ENCODE measurements at places on chromosomes 16 and 17.

DNA sequence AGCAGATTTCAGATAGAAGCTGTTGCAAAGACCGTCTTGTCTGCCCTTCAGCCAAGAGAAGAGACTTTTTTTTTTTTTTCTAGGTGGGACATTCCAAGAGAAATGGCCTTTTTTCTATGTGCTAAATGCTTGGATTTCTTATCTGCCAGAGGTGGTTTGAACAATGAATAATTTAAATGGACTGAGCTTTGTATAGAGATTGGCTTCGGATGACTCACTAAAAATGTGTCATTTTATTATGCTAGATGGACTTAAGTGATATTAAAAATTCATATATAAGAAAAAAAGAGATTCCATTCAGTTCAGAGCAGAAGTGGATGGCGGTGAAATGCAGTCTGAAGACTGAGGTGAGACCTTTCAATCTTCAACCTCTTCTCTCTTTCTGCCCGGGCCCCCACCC lies 58.4 kb downstream of the MEAK7 start:
- no peak for DNase-seq

- DNase-seq = peak; percentile 70
Observed at GRCh38 chr16:73711406-73712080, 585.1 kb upstream of the PSMD7 start.

- no peak for DNase-seq
Observed at GRCh38 chr17:77371117-77371887, 230.5 kb downstream of the SEC14L1 start.

DNA sequence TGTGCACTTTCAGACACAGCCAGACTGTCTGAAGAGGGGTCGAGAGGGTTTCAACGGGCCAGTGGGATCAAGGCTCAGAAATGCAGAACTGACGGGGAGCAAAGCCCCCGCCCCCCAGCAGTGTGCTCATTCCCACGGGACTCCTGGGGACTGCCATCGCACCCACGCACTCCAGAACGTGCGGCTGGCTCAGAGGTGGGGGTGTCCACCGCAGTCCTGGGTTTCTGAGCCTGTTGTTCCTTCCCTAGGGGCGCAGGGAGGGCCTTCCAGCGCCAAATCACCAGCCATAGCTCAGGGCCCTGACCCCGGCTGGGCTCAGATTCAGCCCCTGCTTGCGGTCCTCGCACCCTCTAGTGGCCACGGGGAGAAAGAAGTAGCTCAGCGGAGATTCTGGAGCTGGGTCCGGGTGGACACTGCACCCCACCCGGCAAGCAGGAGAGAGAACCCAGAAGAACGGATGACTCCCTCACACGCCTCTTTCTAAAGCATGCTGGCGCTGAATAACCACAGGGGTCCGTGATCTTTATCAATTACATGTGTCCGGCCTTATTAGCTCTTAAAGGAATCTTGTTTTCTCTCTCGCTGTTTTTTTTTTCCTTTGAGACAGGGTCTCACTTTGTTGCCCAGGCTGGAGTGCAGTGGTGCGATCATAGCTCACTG lies 45.0 kb upstream of the USP7 start:
- DNase-seq = peak; percentile 95

DNA sequence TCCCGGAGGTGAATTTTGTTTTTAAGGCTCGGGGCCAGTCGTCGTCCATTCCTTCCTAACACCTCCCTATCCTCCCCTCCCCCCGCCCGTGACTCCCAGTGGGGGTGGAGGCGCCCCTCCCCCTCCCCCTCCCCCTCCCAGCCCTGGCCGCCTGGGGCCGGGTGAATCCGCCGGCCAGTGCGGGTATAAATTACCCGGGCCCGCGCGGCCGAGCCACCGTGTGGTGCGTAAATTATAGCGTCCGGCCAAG lies 2.0 kb upstream of the GSE1 start:
- no peak for DNase-seq

DNA sequence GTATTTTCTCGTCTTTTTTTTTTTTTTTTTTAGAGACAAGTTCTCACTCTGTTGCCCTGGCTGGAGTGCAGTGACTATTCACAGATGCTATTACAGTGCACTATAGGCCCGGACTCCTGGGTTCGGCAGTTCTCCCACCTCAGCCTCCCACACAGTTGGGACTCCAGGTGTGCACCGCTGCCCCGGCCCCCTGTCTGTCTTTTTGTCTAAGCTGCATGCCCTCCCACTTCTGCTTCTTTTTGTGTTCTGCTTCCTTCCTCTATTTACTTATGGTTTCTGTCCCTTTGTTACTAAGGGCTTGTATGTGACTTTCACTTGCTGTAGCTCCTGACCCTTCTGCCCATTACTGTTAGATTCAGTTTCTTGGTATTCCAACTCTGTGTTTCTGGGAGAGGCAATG lies 20.5 kb downstream of the SLC7A6 start:
- DNase-seq = no peak

DNA sequence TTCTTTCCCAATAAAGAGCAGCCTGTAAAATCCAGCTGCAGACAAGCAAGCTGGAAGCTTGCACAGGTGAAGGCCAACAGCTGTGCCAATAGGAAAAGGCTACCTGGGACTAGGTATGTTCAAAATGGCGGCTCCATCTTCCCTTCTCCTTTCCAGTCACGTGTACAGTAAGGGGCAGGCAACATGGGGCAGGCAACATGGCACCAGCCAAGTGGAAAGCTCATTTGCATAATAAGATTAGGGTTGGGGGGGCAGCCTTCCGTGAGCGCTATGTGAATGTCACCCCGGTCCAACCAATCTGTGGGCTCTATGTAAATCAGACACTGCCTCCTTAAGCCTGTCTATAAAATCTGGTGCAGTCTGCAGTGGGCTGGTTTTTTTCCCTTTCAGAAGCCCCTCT lies 31.3 kb downstream of the TVP23A start:
- no peak for DNase-seq

DNA sequence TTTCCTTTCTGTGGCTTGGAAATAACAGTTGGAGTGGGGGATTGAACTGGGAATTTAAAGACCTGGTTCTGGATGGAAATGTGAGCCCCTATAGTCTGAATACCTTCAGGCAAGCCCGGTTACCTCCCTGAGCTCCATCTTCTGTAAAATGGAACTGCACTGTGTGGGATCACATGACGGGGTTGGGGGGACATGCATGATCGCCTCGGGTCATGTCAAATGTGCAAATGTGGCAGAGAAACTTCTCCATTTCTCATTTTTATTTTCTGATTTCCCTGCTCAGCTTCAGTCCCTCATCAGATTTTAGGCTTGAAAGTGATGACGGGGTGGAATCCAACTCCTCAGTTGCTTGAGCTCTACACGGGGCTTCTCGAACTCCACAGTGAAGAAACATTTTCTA lies 1.5 kb downstream of the MT1B start:
- no peak for DNase-seq

DNA sequence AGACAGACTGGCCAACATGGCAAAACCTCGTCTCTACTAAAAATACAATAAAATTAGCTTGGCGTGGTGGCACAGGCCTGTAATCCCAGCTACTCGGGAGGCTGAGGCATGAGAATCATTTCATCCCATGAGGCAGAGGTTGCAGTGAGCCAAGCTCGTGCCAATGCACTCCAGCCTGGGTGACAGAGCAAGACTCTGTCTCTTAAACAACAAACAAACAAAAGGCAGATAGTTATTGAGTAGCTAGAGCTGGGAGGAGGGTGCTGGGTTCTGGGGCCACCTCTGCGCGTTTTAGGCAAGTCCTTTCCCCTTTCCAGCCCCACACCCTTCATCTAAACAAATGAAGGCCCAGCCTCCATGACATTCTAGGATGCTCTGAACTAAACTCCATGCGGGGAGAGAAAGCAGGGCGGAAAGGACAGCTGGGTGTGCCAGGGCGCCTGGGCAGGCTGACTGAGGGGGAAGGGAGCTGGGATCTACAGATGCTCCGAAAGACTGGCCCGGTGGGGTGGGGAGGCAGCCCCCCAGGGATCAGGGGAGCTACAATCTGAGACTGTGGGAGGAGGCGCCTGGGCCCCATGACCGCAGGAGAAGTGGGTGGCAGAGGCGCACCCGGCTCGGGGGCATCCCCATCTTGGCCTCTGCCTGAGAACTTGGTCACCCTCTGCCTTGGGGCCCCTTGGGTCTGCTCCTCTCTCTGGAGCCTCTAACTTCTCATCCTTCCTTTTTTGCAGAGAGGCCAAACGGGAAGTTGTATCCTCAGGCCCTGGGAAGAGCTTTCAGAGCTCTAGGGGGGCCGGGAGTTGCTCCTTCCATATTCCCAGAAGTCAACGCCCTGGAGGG lies 910 bp downstream of the ITGAL start:
- no peak for DNase-seq

- DNase-seq = no peak
Observed at GRCh38 chr17:45296003-45296832, 20.6 kb downstream of the MAP3K14 start.

- DNase-seq = no peak
Observed at GRCh38 chr16:19417640-19418039, at the start of gene TMC5. TSS of gene TMC5 (plus strand) at chr16:19417883. CDS start at chr16:19440039, 22,156 bp downstream.

DNA sequence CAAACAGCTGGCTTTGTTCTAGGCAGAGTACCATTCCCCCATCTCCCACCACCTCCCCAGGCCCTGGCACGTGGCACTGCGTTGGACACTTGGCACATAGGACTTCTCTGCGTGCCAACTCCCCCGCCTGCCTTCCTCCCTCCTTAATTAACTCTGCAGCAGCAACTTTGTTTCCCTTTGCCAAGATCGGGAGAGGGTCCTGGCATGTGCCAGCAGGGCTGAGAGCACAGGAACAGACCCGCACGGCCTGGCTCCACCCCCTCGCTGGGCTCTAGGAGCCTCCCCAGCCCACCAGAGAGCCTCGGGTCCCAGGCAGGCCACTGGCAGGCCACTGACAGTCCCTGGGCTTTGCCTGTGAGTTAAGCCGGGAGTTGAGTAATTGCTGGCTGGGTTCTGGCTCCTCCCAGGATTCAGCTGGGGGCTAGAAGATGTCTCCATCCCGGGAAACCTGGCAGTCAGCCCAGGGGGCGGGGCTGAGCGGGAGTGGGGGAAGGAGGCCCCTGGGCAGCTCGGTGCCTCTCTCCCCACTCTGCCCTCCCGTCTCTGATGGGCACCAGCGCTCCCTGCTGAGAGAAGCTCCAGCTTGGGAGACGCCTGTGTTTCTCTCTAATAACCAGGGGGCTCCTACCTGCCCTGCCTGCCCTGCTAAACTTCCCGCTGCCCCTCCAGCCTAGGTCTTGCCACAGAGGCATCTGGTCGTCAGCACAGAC lies 224.0 kb upstream of the TNRC6C start:
- peak; percentile 90 for DNase-seq

DNA sequence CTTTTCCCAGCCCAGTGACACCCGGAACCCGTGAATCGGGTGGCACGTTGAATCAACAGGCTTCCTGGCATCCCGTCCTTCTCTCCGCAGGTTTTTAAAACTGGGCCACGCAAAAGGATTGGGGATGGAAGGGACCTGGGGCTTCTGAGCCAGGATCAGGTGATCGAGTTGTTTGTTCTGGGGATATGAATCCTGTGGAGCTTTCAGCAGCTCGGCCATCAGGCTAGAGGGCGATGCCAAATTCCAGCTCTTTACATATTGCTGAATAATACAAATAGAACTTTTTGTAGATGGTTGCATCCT lies 473 bp downstream of the SUPT6H start:
- DNase-seq = no peak

DNA sequence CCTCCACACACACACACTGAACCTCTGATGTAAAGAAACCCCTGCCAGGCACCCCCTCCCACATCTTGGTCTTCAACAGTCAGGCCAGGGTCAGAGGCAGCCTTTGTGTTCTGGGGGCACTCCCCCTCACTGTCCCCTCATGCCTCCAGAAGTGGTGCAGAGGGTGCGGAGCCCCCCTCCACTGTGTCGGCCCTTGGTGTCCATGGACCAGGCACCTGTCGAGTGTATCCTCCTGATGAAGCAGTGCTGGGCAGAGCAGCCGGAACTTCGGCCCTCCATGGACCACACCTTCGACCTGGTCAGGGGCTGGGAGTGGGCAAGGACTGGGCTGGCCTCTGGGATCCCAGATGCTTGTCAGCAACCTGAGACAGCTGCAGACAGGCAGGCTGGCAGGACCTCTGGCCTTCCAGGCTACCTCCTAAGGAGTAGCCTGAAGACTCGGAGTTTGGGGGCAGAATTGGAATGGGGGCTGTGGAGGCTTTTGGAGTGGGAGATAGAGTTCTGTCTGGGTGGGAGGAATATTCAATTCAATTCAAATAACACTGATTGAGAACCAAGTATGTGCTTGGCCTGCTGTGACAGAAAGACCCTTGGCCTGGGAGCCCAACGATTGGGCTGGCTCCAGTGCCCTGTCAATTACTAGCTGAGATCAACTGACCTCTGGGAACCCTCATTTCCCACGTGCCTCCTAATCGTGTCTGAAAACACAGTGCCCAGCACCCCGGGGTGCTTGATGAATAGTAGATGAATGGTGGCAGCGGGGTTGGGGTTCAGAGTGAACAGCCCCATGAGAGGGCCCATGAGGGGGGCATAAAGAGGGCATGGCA lies 11.5 kb downstream of the GUCY2D start:
- no peak for DNase-seq

- DNase-seq = no peak
Observed at GRCh38 chr17:19768046-19768782, 20.1 kb upstream of the ALDH3A1 start.

DNA sequence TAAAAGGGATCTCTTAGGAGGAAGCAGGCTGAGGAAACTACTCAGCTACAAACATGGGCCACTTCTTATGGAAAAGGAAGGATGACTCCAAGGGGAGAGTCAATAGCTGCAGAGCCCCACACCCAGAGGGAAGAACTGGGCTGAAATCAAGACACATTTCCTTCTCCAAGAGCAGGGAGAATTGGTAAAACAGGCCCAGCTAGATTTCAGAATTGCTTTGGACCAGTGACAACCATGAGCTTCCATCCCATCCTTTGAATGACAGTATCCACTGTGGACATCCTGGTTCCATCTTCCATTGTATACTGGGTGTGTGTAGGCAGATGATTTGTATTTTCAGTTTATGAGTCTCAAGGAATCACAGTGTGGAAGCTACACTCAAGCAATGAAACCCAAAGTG lies 267.5 kb downstream of the IRF8 start:
- DNase-seq = no peak

- peak; percentile 95 for DNase-seq
Observed at GRCh38 chr17:39738983-39739884, 1.5 kb downstream of the GRB7 start.

- no peak for DNase-seq
Observed at GRCh38 chr16:22004341-22004740, 3.4 kb upstream of the PDZD9 start.

- peak; percentile 57 for DNase-seq
Observed at GRCh38 chr17:44924107-44924544, 8.8 kb upstream of the GFAP start.

- DNase-seq = peak; percentile 98
Observed at GRCh38 chr17:2749784-2750181, 331 bp upstream of the CCDC92B start.

GRCh38 chr17:31695456-31696090 lies 163.5 kb downstream of the COPRS start:
- no peak for DNase-seq

DNA sequence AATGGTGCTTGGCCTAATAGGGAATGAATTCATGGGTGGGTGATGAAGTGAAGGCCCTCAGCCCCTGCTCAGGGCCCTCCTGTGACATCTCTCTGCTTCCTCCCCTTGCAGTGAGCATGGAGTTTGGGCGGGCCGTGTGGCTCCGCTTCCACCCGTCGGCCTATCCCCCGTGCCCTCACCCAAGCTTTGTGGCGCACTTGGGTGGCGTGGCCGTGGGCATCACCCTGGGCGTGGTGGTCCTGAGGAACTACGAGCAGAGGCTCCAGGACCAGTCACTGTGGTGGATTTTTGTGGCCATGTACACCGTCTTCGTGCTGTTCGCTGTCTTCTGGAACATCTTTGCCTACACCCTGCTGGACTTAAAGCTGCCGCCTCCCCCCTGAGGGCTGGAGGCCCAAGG lies 21.1 kb downstream of the C17orf75 start:
- DNase-seq = no peak
